ENCODE measurements at places on chromosomes 7 and 10.

DNA sequence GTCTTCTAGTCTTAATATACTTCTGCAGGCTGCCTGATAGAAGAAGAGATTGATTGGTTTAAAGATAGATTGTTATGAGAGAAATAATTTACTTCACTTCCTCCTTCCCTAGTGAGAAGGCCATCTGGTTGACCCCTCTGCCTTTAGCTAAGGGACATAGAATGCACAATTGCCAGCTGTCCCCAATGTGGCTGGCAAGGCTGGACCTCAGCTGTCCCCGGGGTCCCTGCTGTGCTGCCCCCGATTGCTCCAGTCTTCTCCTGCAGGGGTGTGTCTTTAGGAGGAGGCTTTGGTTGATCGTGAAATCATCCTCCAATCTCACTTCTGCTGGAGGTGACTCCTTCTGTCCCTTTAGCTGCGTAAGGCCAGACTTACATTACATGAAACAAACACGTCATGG is 388.5 kb downstream of the DPP6 start:
- DNase-seq: no peak

- no peak for DNase-seq
These were observed 14.3 kb downstream of the CALML3 start for GRCh38 chr10:5538892-5539651.

DNA sequence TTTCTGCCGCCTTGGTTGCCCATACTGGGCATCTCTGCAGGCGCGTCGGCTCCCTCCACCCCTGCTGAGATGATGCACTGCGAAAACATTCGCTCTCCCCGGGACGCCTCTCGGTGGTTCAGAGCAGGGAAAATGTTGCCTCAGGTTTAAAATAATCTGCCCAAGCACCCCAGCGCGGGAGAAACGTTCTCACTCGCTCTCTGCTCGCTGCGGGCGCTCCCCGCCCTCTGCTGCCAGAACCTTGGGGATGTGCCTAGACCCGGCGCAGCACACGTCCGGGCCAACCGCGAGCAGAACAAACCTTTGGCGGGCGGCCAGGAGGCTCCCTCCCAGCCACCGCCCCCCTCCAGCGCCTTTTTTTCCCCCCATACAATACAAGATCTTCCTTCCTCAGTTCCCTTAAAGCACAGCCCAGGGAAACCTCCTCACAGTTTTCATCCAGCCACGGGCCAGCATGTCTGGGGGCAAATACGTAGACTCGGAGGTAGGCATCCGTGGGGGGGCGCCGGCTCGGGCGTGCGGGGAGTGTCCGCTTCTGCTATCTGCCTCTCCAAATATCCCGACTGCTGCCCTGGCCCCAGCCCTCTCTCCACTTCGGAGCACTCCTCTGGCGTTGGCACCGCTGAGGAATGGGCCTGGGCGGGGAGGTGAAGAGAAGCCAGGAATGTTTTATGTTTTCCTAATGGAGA is at the start of gene CAV1:
Gene CAV1 (plus strand): TSS at position 428 of the 689 bp plus-strand sequence. CDS start 27 bp downstream, at position 455.
- DNase-seq: no peak

- DNase-seq: no peak
These were observed 6.2 kb upstream of the MARVELD1 start for GRCh38 chr10:97707134-97707861.

GRCh38 chr7:3063016-3063753 is 19.5 kb upstream of the CARD11 start:
- DNase-seq: peak; percentile 36

DNA sequence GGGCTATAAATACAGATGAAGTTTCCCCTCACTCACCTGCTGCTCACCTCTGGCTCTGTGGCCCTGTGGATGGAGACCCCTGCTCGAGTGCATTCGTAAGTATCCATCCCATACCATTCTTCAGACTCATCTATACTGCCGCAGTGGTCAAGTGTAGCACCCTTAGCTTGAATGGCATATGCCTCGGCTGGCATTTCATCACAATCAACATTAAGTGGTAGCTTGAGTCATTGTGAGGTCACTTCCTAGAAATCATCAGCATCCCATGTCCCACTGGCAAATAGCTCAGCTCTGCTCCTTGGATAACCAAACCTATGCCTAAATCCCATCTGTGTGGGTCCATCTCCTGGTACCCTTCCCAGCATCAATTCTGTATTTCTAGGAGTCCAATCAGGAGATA is 38.2 kb downstream of the MDH2 start:
- no peak for DNase-seq

DNA sequence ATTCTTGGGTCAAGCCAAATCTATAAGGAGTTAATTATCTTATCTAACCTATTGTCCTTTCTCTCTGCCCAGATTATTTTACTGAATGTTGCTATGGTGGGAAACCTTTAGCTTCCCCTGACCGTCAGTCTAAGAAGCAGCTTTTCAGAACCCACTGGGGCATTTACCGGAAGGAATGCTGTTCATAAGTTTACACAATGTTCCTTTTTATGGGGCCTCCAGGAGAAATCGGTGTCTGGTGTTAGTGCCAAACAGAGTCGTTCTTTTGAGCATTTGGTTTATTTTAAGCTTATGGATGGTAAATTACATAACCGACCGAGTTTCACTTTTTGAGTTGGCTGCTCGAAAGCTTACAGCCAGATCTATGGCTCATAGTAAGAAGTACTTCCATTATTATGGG is 111.9 kb downstream of the CACNB2 start:
- DNase-seq: no peak

All from T-helper 1 cell (primary cell).